Activated CD4-positive, alpha-beta memory T cell treated with anti-CD3 and anti-CD28 coated beads for 36 hours (primary cell): ENCODE measurements at places on chromosomes 11 and 22.

DNA sequence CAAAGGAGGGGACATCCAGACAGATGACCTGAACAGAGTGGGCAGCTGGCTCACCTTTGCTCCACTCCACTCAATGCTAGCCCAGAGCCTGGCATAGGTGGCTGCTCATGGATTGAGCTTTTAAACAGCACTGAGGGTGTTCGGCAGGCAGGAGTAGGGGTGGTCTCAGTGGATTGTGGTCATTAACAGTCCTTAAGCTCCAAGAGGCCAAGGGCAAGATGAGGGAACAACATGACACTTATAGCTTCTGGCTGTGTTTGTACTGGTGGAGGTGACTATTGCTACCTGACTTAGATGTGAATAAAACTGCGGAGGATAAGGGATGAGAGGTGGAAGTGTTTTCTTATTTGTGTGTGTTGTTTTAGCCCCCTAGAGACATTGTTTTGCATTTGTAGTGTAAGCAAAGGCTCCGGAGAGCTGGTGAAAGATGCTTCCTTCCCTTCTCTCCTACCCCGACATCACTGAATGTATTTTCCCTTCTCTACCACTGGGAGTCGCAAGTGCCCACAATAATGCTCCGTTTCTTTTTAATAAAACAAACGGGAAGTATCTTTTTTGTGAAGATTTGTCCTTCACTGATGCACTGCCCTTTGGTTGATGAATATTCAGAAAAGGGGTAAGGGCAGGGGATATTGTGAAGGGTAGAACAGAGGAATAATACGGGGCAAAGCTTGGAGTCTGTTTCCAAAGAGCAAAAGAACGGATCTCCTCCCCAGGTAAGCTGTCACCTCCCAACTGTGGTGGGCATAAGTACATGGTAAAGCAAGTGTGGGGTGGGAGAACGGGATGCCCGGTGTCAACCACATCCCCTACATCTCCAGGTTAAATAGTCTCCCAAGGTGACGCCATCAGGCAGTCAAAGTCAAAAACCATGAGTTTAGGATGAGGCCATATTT is 27.5 kb upstream of the MTNR1B start:
- DNase-seq, result peak; percentile 18

DNA sequence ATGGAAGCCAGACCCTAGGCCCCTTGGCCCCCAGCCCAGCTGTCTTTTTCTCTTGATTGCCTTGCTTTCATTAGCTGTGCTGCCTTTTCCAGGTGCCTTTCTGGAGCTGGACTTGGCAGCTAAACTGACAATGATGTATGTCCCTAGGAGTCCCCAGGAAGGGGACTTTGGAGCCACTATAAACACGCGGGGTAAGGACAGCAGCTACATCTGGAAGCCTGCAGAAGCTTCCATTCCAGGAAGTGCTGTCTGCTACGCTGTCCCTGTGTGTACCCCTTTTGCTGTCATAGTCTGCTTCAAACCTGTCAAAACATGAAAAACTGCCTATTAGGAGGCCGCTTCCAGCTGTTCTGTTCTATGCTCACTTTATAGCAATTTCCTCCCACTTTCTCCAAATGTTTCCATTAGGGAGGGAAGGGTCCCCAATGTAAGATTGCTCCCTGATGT is 153.3 kb upstream of the RAG2 start:
- DNase-seq, result no peak

DNA sequence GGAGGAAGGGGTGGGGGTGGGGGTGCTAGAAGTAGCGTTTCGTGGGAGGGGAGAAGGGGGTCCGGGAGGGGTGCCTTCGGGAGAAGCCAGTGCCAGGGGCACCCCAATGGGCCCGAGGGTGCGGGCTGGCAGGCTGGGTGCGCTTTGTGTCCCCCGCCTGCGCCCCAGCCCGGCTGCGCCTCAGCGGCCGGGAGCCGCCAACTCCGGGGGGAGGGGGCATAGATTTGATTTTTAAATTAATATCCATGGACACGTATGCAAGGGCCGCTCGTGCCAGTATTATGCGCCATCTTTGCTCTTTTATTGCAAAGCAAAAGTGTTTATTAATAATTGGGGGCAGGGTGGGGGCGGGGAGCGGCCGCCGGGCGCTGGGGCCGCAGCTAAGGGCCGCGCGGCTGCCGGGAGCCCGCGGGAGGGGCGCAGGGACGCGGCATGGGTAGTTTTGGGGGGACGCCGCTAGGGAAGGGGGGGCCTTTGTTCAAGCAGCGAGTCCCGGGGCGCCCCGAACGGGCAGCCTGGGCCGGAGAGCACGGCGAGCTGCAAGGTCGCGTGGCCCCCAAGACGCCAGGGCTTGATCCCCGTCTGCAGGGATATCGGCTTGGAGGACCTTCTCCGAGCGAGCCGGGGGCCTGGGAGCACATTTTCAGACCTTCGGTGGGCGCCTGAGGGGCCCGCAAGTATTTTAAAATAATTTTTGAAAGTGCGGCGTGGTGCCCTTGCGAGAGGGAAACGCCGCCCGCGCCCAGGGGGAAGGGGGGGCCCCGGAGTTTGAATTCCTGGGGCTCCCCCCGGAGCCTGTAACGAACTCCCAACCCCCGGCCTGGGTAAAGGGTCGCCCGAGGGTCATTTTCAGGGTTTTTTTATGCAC is 959 bp downstream of the CCND1 start:
- DNase-seq, result no peak

DNA sequence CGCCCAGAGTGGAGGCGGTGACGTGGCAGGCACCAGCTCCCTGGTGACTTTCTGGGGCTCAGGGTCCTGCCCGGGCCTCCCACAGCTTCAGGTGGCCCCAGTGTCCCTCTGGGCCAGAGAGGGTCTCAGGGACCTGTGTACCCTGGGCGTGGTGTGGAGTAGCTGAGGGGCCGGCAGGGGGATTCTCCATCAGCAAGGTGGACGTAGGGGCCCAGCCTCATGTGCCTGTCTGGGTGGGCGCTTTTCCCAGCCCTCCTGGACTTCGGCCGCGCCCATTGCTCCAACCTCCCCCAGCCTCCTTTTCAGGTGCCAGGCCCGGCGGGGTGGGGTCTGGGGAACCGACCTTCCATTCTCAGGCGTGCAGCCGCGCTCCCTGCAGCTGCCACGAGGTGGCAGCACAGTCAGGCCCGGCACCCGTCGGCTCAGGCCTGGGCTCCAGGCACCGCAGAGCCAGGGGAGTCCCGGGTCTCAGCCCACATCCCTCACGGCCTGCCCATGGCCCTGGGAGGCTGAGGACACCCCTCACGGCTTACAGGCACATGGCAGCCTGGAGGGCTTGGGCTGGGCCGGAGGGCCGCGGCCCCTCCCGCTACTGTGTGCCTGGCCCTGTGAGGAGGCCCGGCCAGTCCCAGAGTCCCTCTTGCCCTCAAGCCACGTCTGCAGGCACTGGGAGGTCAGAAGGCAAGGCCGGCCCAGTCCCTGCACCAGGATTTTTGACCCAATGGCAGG is 19.9 kb upstream of the MUC5B start:
- peak; percentile 73 for DNase-seq

- no peak for DNase-seq
These were observed 106.9 kb downstream of the ADAMTS15 start for GRCh38 chr11:130555251-130555841.

DNA sequence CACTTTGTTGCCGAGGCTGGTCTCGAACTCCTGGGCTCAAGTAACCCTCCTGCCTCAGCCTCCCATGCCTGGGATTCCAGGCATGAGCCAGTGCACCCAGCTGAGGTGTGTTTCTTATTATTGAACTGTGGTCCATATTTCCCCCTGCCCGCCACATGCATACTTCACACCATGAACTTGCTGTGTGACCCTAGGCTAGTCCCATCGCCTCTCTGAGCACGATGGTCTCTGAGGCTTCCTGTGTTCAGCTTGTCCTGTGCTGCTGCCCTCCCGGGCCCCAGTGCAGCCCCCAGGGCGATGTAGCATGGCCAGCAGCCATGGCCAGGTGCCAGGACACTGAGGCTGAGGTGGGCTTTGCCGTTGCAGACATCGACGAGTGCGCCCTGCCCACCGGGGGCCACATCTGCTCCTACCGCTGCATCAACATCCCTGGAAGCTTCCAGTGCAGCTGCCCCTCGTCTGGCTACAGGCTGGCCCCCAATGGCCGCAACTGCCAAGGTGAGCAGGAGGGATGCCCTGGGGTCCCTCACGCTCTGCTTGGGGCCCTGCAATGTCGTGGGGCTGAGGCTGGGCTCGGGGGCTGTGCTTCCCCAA is 45.7 kb downstream of the FBLN1 start:
- no peak for DNase-seq

DNA sequence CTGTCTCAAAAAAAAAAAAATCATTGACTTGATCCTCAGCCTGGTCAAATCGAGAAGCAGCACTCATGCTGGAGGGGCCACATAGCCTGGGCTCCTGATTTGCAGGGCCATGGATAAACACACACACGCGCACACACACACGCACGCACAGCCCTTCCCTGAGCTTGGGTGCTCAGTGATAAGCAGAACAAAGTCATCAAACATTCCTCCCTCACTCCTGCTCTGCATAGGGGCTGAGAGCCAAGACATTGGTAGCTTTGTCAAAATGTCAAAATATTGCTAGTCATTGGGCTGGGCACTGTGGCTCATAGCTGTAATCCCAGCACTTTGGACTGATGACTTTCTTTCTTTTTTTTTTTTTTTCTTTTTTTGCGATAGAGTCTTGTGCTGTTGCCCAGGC is 34.0 kb upstream of the A4GALT start:
- no peak for DNase-seq

GRCh38 chr11:69922015-69922595 is 102.9 kb upstream of the FGF3 start:
- no peak for DNase-seq

GRCh38 chr11:79675081-79675480 is 234.3 kb upstream of the TENM4 start:
- no peak for DNase-seq
